Activated T-cell treated with anti-CD3 and anti-CD28 coated beads, Interleukin-2, amount 50 U/mL, for 72 hours (primary cell): ENCODE measurements at places on chromosomes 2 and 18. TPM values are rescaled to one million over a fixed set of nuclear protein-coding genes. Genes with fewer than 3 reads are reported as not detected.
A peak's percentile ranks its signal among the peaks of the same experiment; 100 is the strongest.

- no peak overlapping the region for H3K27ac ChIP-seq
- H3K27me3 ChIP-seq: peaks cover 58% of the 10 kb centered on the region
- no peaks in the 10 kb centered on the region for H3K36me3 ChIP-seq
Measured at GRCh38 chr2:202051499-202052161, 18.0 kb downstream of the FZD7 start.

DNA sequence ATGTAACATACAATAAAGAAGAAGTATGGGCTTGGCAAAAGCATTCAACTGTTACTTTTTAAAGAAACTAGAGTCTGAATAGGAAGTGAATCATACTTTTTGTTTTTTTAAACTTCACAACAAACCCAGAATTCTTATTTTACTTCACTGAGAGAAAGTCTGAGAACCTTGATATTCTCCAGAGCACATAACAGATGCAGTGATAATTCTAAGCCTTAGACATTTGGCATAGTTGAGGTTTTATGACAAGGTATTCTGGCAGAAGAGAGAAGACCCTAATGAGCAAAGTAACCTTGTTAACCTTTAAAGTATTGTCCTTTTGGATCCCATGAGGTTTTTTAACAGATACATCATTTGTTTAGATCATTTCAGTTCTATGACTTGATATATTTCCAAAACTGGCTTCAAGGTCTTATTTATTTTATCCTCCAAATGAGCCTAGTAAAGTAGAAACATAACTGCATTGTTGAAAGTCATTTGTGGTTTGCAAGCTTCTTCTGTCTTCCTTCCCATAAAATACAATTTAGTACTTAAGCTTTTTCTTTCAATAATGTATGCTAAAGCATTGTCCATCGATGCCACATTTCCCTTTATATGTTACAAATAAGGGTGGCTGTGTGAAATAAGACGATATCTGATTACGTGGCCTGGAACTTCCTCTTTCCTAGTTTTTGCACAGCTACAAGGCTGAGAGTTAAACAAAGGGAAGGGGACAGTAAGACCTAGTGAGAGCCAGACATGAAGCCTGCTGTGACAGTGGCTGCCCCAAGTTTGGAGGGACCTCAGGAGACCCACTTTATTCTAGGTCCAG is 86.1 kb upstream of the ITPRID2 start:
- no peaks in the 10 kb centered on the region for H3K4me1 ChIP-seq
- H3K27me3 ChIP-seq: peaks cover 22% of the 10 kb centered on the region
- peaks cover 4% of the 10 kb centered on the region for H3K36me3 ChIP-seq
- no peak overlapping the region for H3K27ac ChIP-seq
- DNase-seq: no peak

GRCh38 chr2:200306931-200307723 is 634 bp downstream of the SPATS2L start:
- peak overlapping the region; percentile 68 for H3K4me3 ChIP-seq
- DNase-seq: peak; percentile 55
- H3K4me1 ChIP-seq: peaks cover 22% of the 10 kb centered on the region
- peaks cover 3% of the 10 kb centered on the region for H3K36me3 ChIP-seq
- peaks cover 38% of the 10 kb centered on the region for H3K27me3 ChIP-seq

- no peaks in the 10 kb centered on the region for H3K27me3 ChIP-seq
- no peak overlapping the region for H3K27ac ChIP-seq
- DNase-seq: no peak
- H3K36me3 ChIP-seq: no peaks in the 10 kb centered on the region
- peaks cover 5% of the 10 kb centered on the region for H3K4me1 ChIP-seq
Measured at GRCh38 chr18:48694295-48694694, 155.5 kb downstream of the CTIF start.

GRCh38 chr2:29485117-29485516 is 369.9 kb downstream of the CLIP4 start:
- H3K4me1 ChIP-seq: no peaks in the 10 kb centered on the region
- H3K27ac ChIP-seq: no peak overlapping the region
- no peaks in the 10 kb centered on the region for H3K36me3 ChIP-seq
- H3K27me3 ChIP-seq: peaks cover 16% of the 10 kb centered on the region
- H3K4me3 ChIP-seq: no peak overlapping the region

DNA sequence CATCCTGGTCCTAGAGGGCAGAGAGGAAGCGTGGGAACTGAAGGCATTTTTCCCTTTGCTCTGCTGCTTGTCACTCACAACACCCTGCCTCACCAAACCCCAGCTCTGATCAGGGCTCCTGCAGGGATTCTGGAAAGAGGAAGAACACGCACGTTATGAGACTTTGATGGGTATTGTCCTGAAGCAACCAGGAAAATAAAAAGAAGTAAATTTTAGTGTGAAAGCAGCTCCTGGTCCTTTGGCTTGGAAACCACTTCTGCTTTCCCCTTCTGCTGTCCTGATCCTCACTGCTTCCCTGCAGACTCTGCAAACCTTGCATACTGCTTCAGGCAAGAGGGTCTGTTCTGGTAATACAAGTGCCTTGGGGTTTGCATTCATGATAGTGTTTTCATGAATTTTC is 164.1 kb downstream of the SLC8A1 start:
- no peaks in the 10 kb centered on the region for H3K36me3 ChIP-seq
- no peaks in the 10 kb centered on the region for H3K27me3 ChIP-seq
- H3K27ac ChIP-seq: no peak overlapping the region
- no peak for DNase-seq
- peaks cover 5% of the 10 kb centered on the region for H3K4me1 ChIP-seq

DNA sequence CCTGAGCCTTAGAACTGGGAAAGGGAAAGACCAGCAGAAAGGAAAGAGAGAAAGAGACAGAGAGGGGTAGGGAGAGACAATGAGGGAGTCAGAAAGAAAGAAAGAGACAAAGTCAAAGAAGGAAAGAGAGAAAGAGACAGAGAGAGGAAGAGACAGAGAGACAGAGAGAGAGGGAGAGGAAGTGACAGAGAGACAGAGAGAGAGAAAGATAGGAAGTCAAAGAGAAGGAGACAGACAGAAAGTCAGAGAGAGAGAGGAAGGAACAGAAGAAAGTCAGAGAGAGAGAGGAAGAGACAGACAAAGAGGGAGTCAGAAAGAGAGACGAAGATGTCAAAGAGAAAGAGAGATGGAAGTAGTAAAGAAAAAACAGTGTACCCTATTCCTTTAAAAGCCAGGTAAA is 261.8 kb downstream of the WDPCP start:
- no peak for DNase-seq
- peaks cover 4% of the 10 kb centered on the region for H3K36me3 ChIP-seq
- H3K27ac ChIP-seq: no peak overlapping the region
- H3K4me3 ChIP-seq: no peak overlapping the region
- no peaks in the 10 kb centered on the region for H3K27me3 ChIP-seq

- H3K36me3 ChIP-seq: no peaks in the 10 kb centered on the region
- no peak for DNase-seq
- no peak overlapping the region for H3K4me3 ChIP-seq
- no peak overlapping the region for H3K27ac ChIP-seq
- H3K4me1 ChIP-seq: no peaks in the 10 kb centered on the region
Measured at GRCh38 chr2:157055660-157056199, 201.8 kb upstream of the GALNT5 start.

DNA sequence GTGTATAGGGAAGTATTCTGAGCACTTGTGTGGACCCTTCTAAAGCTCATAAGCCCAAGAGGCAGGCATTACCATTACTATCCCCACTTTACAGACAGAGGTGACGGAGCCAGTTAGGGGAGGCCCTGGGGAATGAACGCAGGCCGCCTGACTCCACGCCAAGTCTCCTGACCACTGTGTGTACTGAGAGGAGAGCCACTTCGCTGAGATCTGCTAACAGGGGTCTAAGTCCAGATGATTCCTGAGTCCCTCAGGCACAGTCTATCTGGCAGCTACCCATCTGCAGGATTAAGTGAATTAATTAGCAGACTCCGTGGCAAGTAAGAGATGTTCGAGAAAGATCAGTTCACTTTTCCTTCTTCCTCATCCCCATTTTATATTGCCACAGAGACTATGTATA is 13.7 kb downstream of the CYB5A start:
- H3K27me3 ChIP-seq: no peaks in the 10 kb centered on the region
- no peak overlapping the region for H3K4me3 ChIP-seq
- H3K36me3 ChIP-seq: peaks cover 3% of the 10 kb centered on the region
- no peak for DNase-seq

GRCh38 chr2:200679127-200679526 is 93.3 kb downstream of the AOX1 start:
- H3K27me3 ChIP-seq: peaks cover 11% of the 10 kb centered on the region
- H3K27ac ChIP-seq: no peak overlapping the region
- no peaks in the 10 kb centered on the region for H3K4me1 ChIP-seq
- DNase-seq: no peak
- H3K36me3 ChIP-seq: no peaks in the 10 kb centered on the region

DNA sequence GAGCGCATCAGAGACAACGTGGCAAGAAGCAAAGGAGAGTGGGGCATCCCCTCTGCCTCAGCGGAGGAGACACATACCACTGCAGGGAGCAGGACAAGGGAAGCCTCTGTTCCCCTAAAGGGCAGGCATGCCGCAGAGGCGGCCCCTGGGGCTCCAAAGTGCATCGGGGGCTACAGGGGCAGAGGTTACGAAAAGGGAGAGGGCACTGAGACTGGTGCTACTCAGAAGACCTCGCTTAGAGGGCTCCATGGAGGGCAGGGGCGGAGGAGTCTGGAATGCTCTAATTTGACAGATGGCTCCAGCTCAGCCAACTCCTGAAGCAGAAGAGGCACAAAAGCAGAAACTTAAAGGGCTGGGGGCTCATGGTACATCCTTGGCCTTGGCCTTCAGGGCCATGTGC is 39.8 kb downstream of the FAM178B start:
- no peak for DNase-seq
- no peaks in the 10 kb centered on the region for H3K27me3 ChIP-seq
- peaks cover 14% of the 10 kb centered on the region for H3K4me1 ChIP-seq
- peaks cover 4% of the 10 kb centered on the region for H3K36me3 ChIP-seq
- no peak overlapping the region for H3K27ac ChIP-seq

- no peak overlapping the region for H3K4me3 ChIP-seq
- H3K36me3 ChIP-seq: peaks cover 4% of the 10 kb centered on the region
- H3K4me1 ChIP-seq: peaks cover 26% of the 10 kb centered on the region
- no peak overlapping the region for H3K27ac ChIP-seq
Measured at GRCh38 chr2:227378371-227378782, 729 bp downstream of the TM4SF20 start.

- H3K4me1 ChIP-seq: peaks cover 6% of the 10 kb centered on the region
Measured at GRCh38 chr2:119788752-119789151, 29.0 kb downstream of the PTPN4 start.

DNA sequence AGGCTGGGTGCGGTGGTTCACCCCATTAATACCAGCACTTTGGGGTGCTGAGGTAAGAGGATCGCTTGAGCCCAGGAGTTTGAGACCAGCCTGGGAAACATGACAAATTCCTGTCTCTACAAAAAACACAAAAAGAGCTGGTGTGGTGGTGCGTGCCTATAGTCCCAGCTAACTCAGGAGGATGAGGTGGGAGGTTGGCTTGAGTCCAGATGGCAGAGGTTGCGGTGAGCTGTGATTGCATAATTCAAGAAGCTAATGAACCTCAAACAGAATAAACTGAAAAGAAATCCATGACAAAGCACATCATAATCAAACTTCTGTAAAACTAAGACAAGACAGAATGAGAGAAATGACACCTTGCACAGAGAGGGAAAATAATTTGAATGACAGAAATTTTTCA is 54.8 kb downstream of the SEMA4F start:
- DNase-seq: no peak
- H3K4me3 ChIP-seq: no peak overlapping the region
- no peak overlapping the region for H3K27ac ChIP-seq

- no peak overlapping the region for H3K4me3 ChIP-seq
- no peaks in the 10 kb centered on the region for H3K36me3 ChIP-seq
- no peak overlapping the region for H3K27ac ChIP-seq
- no peak for DNase-seq
- H3K27me3 ChIP-seq: peaks cover 28% of the 10 kb centered on the region
- H3K4me1 ChIP-seq: no peaks in the 10 kb centered on the region
Measured at GRCh38 chr2:75540994-75541393, 19.7 kb downstream of the EVA1A start.

DNA sequence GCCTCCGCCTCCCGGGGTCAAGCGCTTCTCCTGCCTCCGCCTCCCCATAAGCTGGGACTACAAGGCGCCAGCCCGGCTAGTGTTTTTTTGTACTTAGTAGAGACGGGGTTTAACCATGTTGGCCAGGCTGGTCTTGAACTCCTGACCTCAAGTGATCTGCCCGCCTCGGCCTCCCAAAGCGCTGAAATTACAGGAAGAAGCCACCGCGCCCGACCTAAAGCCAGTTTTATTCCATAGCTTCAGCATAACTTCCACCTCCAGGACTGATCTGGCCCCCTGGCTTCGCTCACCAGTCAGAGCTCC is 783 bp upstream of the TXNL4A start:
- peaks cover 8% of the 10 kb centered on the region for H3K36me3 ChIP-seq
- peak overlapping the region; percentile 95 for H3K27ac ChIP-seq
- H3K27me3 ChIP-seq: no peaks in the 10 kb centered on the region
- no peak for DNase-seq
- H3K4me1 ChIP-seq: peaks cover 38% of the 10 kb centered on the region

GRCh38 chr2:229674830-229675530 is 39.4 kb downstream of the DNER start:
- no peak for DNase-seq
- no peak overlapping the region for H3K4me3 ChIP-seq
- no peaks in the 10 kb centered on the region for H3K4me1 ChIP-seq
- no peaks in the 10 kb centered on the region for H3K36me3 ChIP-seq

DNA sequence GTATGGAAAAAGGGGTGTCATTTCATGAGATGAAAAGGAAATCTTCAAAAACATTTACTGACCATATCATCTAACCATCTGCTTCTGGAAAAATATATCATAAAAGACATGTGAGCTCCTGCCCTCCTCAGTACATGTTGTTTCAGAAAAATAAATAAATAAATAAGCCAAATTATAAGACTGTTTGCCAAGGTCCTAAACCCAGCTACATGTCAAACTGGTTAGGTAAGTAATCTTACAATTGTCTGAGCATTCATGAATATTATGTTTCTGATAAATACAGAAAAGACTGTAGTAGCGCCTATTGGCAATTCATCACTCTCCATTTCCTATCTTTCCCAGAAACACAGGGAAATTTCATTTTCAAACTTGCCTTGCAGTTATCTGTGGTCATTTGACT is 138.9 kb upstream of the SETBP1 start:
- H3K27me3 ChIP-seq: no peaks in the 10 kb centered on the region
- no peaks in the 10 kb centered on the region for H3K36me3 ChIP-seq
- no peak overlapping the region for H3K4me3 ChIP-seq
- DNase-seq: no peak
- H3K27ac ChIP-seq: no peak overlapping the region

DNA sequence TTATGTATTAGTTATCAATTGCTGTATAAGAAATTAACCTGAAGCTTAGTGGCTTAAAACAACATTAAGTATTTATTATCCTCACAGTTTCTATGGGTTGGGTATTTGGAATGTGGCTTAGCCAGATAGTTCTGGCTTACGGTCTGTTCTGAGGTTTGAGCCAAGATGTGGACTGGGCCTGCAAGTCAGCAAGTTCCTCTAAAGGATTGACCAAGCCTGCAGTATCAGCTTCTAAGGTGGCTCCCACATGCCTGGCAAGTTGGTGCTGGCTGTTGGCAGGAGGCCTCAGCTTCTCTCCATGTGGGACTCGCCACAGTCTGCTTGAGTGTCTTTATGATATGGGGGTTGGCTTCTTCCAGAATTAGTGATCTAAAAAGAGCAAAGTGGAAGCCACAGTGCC is 45.0 kb upstream of the TCF4 start:
- H3K4me3 ChIP-seq: no peak overlapping the region
- H3K27me3 ChIP-seq: no peaks in the 10 kb centered on the region
- H3K4me1 ChIP-seq: no peaks in the 10 kb centered on the region
- no peak for DNase-seq
- H3K27ac ChIP-seq: no peak overlapping the region
- no peaks in the 10 kb centered on the region for H3K36me3 ChIP-seq

RSAD2 gene
- total RNA-seq: 5.4 TPM

DAPL1 gene
- total RNA-seq: not detected

GAL3ST2 gene
- total RNA-seq: 0.53 TPM

C2orf78 gene
- not detected for total RNA-seq

ANKRD30B gene
- not detected for total RNA-seq

TXNDC2 gene
- total RNA-seq: not detected

RAB3GAP1 gene
- total RNA-seq: 59.7 TPM

CRYGC gene
- total RNA-seq: not detected
